ENCODE measurements at places on chromosomes 16 and 17. TPM values are rescaled to one million over a fixed set of nuclear protein-coding genes. Genes with fewer than 3 reads are reported as not detected.

The CANT1 gene
- total RNA-seq, result 30.7 TPM

The CD300LB gene
- not detected for total RNA-seq

The GPR139 gene
- total RNA-seq, result 0.84 TPM

The SMTNL2 gene
- total RNA-seq, result 4.5 TPM

The RAC3 gene
- total RNA-seq, result 177 TPM

The DHRS7C gene
- total RNA-seq, result not detected

The TBC1D3B gene
- 3.9 TPM for total RNA-seq

The CTF1 gene
- 0.97 TPM for total RNA-seq
